ENCODE measurements at places on chromosomes 2 and 18.

- no peak for DNase-seq
Measured at GRCh38 chr2:191557841-191558240, 120.1 kb upstream of the NABP1 start.

DNA sequence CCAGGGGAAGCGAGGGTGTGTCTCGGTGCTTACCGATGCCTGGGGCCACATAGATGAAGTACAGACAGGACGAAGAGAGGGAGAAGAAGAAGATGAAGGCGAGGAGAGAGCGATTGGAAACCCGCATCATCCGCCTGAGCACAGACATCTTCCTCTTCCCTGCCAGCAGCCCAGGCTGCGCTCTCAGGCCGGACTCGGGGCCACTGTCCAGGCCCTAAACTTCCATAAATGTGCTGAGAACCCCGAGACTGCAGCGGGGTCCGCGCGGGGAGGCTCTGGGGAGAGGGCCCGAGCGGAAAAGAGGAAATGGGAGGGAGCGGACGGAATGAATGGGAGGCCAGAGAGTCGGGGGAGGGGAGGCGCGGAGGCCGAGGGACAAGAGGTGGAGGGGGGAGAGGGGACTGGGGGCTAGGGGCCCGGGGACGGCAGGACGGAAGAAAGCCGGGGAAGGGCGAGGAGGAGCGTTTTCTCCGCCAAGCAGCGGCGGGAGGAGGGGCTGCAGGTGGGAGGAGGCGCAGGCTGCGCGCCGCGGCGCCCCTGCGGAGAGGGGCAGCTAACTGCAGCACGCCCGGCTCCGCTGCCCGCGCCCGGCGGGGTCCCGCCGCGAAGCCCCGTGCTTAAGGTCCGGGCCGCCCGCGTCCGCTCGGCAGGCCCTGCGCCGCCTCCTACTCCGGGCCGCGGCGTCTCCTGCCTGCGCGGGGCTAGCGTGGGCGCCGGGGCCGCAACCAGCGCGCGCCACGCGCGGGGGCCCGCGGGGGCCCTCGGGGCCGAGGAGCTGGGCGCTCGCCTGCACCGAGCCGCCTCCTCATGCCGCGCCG, at the start of gene B4GALT6:
TSS of gene B4GALT6 (minus strand) at position 303 of the 818 bp plus-strand sequence. CDS start at position 148, 155 bp downstream.
- DNase-seq: peak; percentile 63

- DNase-seq: no peak
Measured at GRCh38 chr2:120486946-120487345, 141.0 kb downstream of the INHBB start.

- DNase-seq: no peak
Measured at GRCh38 chr18:48297139-48297538, 112.0 kb downstream of the ZBTB7C start.

GRCh38 chr2:156182132-156182531, 150.4 kb downstream of the NR4A2 start:
- DNase-seq: no peak

DNA sequence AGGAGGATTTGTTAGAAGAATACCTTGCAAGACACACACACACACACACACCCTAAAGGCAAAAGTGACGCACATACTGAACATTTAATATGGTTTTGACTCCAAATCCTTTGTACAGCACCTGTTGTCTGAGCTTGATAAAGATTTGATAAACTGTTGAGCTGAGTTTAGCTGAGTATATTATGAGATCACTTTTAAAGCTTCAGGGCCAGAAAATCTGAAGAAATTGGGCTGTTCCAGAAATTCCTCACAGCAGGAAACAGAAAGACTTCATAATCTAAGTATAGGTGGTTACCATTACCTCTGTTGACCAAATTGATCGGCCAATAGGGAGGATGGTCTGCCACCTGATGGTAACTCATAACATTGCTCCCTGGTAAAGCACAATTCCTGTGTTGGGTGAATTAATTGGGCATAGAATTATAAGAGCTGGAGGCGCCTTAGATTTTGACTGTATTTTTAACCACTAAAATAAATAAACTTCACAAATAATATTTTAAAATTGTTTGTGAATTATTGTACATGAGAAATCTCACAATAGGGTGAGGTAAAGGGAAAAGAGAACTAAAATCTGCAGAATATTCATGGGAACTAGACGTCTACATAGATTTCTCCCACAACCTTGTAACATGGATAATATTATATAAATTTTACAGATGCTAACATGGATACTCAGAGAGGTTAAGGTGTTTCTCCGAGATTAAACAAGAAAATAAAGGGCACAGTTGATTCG, 21.8 kb upstream of the RPIA start:
- no peak for DNase-seq
